ENCODE measurements at places on chromosomes 1 and 21.

GRCh38 chr21:33801424-33802405 is 113.9 kb downstream of the ATP5PO start:
- peak; percentile 96 for DNase-seq

DNA sequence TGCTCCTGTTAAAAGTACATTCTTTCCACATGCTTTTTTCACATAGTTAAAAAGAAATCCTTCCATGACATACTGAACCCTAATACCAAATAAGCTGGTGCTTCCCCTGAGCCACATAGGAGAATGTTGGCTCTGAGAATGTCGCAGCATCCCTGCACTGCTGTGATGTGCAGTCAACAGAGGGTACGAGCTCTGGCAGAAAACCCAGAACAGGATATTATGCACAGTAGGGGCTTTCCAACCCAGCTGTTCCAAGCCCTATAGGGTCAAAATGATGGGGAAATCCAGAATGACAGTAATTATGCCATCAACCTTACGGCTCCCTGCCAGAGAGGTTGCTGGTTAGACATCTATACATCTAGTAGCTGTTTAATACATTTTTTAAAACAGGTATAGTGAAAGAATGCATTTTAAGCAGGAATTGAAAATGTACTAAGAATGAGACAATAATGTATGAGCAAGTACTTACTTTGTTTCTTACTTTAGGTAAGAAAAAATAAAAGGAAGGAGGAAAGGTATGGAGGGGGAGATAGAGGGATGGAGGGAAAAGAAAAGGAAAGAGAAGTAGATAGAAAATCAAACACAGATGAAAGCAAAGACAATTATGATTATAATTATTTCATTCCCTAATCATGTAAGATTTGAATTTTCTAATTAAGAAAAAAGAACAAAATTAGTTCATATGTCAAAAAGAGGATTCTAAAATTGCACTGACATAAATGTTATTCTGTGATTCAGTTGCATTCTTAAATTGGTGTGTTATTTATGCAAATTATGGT is 126.0 kb downstream of the NR5A2 start:
- no peak for DNase-seq

DNA sequence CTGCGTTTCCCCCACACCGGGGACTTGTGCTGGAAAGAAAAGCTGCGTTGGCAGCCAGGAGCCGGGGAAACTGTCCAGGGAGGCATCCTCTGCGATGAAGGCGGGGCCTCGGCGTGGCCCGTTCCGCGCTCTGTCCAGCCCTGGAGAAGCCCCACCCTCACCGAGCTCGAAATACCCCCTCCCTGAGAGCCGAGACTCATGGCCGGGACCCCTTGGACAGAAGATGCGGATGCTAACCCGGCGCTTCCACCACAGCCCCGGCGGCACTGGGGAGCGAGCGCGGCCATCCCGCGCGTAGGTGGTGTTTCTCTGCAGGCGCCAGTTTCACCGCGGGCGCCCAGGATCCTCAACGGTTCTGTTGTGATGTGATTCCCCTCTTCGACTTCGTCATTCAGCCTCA is 31.6 kb downstream of the PDE9A start:
- DNase-seq: no peak

DNA sequence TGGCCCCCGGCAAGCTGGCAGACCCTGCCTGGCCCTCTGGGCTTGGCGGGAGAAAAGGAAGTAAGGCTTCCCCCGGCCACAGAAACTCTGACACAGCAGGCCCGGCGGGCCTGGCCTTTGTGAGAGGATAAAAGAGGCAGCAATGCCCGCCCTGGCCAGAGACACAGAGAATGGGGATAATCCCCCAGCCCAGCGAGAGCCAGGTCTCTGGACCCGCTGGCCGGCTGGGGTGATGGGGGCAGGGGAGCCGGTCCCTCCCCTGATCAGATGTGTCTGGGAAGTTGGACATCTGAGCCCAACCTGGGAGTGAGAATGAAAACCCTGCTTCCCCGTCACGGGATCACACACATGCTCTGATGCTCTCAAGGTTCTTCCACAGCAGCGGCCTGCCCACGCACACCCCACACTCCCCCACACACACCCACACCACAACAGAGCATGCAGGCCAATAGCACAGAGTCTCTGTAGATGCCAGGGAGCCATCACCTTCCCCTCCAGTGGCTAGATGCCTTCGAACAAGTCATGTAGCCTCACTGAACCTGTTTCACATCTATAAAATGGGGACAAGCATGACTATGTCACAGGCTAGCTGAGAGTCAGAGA is 4.2 kb downstream of the RSPO1 start:
- no peak for DNase-seq
